ENCODE measurements at places on chromosomes 7 and 10.

GRCh38 chr10:112352044-112352443, 21.9 kb upstream of the ACSL5 start:
- DNase-seq, result no peak

DNA sequence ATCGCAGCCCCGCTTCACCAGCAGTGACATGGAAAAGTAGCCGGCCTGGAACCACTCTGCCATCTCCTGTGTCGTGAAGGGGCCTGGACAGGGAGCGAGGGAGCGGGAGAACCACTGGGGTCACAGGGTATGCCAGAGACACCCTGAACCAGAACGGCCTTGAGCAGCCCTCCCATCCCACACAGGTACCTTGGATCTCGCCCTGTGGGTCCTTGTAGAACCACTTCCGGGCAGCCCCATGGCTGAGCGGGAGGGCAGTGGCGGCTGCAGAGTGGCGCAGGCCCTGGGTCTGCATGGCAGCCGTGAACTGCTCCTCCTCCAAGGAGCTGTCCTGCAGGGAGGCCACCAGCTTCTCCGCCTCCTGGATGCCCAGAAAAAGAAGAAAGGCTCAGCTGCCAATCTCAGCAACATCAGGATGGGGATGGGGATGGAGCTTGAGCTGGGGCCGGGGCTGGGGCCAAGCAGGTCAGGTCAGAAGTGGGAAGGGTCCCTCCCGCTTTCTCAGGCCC, 9.5 kb downstream of the GIGYF1 start:
- no peak for DNase-seq

DNA sequence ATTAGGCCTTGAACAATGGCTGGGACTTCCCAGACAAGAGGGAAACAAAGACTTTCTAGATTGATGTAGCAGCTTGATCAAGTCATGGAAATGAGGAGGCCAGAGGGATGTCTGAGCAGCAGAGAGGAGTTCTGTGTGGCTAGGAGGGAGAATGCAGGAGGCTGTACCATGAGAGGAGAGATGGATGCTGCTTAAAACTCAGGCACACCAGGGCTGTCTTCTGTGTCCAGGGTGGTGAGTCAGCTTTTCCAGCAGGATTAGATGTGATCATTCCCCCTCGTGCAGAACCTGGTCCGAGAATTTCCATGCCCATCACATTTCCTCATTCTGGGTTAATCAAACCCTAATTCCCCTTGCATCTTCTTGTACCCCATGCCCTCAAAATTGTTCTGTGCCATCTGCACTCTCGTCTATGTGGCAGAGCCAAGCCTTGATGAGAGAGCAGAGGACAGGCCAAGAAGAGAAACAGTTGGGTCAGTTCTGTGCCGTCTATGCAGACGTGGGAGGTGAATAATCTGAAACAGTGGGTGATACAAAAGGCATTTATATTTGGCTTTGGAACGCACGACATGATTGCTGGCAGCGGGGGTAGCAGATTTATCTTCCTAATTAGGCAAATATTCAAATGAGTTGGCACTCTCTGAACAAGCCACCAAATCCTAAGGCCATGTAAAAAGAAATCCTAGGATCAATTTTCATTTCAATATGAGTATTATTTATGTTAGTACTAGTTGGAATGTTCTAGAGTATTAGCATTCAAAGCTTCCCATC, 160.7 kb downstream of the TMEM178B start:
- DNase-seq, result no peak

GRCh38 chr7:130421684-130422083, 19.1 kb downstream of the CEP41 start:
- peak; percentile 19 for DNase-seq

- no peak for DNase-seq
Measured at GRCh38 chr10:79230328-79230830, 116.9 kb upstream of the PPIF start.

GRCh38 chr10:110461530-110461929, 36.2 kb upstream of the DUSP5 start:
- DNase-seq, result no peak

DNA sequence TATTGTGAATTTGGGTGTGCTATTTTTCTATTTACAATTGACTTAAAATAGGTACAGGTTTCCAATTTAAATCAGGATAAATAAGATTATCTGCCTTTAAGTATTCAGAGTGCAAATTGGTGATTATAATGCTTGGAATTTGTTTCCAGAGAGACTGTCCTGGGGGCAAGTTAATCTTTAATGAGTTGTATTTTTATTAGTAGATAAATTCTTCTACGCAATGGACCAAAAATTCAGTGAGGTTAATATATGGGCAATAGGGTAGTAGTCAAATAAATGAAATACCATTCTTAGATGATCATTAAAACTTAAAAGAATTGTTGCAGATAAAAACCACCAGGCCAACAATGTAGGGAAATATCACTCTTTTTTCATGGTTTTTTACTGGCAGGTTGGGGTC, 3.4 kb downstream of the BICC1 start:
- no peak for DNase-seq

DNA sequence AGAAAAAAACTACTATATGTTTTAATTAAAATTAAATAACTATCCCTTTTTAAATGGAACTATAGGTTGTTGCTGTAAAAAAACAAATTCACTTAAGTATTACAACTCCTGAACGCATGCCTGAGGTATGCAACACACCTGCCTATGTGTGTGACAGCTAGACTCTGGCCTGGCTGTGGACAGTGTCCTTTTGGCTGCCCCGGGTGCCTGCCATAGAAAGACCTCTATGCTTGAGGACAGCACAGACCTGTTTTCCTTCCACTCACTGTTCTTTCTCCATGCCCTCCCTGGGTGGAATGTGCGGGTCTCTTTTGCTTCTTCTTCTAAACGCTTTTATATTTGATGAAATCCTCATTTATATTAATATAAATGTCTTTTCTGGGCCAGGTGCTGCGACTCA, 6.5 kb upstream of the PPIA start:
- no peak for DNase-seq

- DNase-seq, result no peak
Measured at GRCh38 chr10:104574838-104575237, 66.3 kb upstream of the SORCS3 start.

DNA sequence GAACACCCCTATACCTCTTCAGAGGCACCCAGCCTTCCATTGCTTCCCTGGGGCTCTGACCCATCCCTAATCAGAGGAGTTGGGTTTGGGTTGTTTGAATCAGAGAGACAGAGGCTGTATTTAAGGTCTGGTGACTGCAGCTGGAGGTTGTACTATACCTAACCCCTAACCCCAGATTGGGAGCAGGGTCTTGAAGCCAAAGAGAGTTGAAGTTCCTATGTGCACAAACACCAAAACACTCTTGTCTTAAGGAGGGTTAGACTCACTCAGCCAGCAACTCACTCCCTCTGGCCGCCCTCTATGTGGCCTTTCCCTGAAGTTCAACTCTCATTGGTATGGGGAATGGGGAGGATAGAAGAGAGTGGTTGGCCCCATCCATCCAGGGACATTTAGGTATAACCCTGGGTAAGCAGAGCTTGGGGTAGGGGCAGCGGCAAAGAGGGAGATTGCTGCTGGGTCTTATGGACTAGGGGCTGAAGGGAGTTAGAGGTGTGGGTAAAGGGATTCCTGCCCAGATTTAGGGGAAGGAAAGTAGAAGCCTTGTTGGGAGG, 80.0 kb downstream of the PAX2 start:
- no peak for DNase-seq

DNA sequence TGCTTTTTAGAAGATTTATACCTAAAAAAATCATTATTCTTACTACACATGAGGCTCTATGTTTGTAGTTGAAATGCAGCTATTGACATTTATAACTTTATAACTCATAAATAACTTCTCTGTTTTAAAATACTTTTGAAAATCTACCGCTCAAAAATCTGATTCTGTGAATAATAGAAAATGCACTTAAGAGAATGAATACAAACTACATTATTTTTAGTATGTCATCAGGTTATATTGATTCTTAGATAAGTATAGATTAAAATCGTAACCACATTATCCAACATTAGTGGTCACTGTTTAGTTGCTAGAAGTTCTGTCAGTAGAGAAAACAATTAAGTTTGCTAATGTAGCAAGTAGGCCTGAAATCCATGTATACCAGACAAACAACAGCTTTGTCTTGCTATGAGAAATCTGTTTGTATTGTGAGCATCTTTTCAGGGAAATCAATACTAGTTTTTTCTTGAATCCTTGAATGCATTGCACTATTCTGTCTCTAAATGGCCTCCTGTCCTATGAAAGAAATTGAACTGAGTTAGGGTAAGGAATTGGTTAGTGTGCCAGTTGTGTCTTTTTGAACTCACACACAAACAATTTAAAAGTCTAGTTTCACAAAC, 116.5 kb upstream of the HDAC9 start:
- no peak for DNase-seq

- DNase-seq, result no peak
Measured at GRCh38 chr7:156589808-156590207, 50.8 kb upstream of the RNF32 start.

DNA sequence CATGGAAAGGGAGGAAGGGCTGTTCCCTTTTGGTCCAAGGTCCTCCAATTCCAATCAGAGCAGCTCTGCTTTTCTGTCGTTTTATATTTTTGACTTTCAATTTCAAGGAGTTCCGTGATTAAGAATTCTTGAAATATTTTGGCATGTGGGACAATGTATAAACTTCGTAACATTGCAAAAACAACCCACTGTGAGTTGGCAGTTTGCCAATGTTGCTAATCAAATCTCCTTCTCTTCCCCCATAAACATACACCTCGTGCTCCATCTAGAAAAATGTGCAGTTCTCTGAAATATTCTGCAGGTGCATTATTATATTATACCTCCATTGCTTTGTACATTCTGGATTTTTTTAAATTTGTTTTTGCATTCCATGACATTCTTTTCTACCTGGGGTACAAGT, 49.8 kb downstream of the POU6F2 start:
- DNase-seq, result no peak

DNA sequence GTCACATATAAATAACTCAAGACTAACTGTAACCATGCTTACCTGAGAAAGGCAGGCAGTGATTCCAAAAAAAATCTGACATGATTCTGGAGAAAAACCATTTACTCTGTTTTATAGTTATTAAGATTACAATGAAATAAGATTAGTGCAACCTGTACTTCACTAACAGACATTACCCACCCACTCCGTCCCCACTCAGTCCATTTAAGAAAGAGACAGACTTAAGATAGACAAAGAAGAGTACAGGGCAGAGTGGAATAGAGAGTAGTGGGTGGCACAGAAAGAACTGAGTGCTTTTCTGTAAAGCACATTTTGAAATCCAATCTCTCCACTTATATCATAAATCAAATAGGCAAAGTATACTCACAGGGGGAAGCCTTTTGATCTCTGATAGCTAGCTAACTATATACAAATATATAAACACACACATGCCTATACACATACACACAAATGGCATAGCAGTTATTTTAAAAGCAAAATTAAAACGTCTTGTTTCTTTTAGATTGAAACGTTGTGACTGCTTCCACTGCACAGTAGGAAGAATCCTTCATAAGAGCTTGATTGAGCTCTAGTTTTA, 11.9 kb downstream of the PAXIP1 start:
- no peak for DNase-seq

DNA sequence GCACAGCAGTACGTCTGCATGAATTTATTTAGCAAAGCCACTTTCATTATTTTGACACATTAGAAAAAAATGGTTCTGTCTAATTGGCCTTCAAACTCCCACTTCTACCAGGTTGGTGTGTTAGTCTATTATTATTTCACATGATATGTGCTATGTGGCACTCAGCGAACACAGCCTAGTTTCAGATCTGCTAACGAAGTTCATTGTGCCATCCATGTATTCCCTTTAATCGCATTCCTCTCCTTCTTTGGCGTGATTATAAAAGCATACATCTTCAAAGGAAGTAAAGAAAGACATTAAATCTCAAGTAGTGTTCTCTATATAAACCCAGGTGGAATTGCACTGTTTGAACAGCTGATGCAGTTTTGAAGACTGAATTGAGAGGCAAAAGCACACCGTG, 96.4 kb upstream of the CACNA2D1 start:
- DNase-seq, result no peak

GRCh38 chr7:6226194-6226799, 46.1 kb downstream of the CYTH3 start:
- DNase-seq, result no peak

DNA sequence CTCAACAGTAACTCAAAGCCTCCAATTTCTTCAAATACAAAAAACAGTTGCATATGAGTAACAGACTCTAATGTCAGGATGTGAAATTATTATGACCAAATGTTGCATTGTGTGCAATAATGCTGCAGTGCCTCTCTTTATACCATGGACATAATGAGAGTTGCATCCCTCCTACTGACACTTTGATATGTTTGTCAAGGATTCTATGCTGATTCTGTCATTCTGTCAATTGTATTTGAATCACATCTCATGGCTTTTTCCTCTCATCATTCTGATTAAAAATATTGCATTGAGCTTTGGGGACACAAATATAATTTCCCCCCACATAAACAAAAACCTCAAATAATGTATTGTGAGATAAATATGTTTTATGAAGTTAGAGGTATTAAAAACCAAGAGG, 84.6 kb upstream of the SGCE start:
- no peak for DNase-seq

DNA sequence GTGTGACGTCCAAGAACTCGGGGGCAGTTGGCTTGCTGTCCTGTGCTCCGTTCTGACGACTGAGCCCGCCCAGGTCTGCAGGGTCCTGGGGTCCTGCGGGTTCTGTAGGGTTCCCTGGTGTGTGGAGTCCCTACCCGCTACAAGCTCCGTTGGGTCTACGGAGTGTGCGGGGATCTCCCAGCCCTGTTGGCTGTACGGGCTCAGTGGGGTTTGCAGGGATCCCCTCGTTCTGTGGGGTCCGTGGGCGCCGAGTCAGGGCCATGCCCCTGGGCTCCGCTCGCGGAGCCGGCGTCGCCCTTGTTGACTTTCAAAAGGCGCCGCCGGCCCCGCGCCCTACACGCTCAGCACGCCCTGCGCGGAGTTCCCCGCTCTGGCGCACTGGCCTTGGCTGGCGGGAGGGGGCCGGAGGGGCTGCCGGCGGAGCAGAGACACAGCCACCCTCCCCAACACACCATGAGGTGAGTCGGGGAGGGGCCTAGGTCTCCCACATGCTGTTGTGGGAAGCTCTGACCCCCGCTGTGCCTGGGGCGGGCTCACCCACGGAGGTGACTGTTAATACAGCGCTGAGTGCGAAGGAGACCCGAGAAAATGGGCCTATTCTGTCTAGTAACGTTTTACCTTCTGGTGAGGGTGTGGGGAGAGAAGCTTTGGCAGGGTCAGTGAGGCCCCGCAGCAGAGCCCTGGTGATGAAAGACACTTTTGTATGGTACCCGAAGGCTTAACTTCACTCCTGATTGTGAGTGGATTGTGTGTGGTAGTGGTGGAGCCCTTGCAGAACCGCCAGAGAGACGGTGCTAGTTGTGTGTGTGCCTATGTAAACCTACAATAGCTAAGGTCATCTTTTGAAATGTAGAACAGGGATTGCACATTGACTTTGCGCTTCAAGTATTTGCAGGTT, 8.1 kb downstream of the TASOR2 start:
- peak; percentile 64 for DNase-seq

Measured in activated naive CD4-positive, alpha-beta T cell treated with anti-CD3 and anti-CD28 coated beads, Interleukin-2, amount 50 U/mL, for 16 hours (primary cell).